ENCODE measurements at places on chromosomes 6 and 20. TPM values are rescaled to one million over a fixed set of nuclear protein-coding genes. Genes with fewer than 3 reads are reported as not detected.

The ESR1 gene
- 0.38 TPM for total RNA-seq

The SLA2 gene
- 51.5 TPM for total RNA-seq

- DNase-seq = no peak
These were observed 39.3 kb upstream of the SCGN start for GRCh38 chr6:25612666-25613065.

DNA sequence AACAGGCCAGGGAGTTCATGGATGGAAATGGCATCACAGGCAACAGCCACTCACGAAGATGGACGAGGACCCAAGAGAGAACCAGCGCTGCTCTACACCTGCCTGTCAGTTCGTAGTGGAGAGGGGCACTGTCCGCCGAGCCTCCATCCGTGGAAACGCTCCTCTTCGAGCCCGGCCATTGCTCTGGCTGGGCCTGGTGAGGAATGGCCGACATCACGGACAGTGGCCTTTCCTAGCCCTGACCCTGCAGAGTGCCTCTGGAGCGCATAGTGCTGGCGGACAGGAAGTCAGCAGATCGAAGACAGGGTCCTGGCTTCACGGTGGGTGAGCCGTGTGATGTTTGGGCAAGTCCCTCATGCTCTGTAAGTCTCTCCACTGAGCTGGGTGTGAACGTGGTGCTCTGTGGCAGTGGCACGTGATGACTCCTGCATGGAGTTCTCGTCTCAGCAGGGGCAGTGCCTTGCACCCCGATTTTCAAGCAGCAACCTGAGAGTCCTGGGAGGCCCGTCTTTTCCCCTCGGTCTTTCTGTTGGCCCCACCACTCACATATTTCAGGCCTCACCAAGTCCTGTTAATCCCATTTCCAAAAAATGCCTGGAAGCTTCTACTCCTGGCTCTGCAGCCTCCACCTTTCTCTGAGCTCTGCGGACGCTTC, 214.4 kb downstream of the ERMARD start:
- DNase-seq = no peak

- DNase-seq = no peak
These were observed 135.7 kb downstream of the EYA2 start for GRCh38 chr20:47030271-47030810.

- peak; percentile 77 for DNase-seq
These were observed 34.6 kb upstream of the NKX2-2 start for GRCh38 chr20:21548390-21549035.

- DNase-seq = no peak
These were observed 458.3 kb downstream of the MMUT start for GRCh38 chr6:49004801-49005200.

DNA sequence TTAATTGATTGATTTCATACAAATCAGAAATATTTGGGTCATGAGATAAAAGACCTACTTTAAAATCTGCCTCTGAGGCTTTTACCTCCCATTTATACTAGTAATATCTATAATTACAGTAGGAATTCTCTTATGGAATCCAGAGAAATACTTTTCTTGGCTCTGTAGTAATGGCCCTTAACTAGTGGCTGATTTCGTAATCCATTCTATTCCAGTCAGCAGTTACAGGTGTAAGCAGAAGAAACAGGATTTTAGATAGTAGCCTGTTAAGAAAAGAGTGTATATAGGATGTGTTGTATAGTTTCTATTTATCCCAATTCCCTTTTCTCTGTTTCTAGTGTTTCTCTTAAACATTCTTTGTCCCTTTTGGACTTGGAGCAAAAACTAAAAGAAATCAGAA, 21.2 kb downstream of the PEX3 start:
- no peak for DNase-seq

- peak; percentile 14 for DNase-seq
These were observed at the start of gene CST3 for GRCh38 chr20:23637282-23638221. CST3 (minus strand) TSS chr20:23637955; CDS start chr20:23637862, 93 bp downstream.

DNA sequence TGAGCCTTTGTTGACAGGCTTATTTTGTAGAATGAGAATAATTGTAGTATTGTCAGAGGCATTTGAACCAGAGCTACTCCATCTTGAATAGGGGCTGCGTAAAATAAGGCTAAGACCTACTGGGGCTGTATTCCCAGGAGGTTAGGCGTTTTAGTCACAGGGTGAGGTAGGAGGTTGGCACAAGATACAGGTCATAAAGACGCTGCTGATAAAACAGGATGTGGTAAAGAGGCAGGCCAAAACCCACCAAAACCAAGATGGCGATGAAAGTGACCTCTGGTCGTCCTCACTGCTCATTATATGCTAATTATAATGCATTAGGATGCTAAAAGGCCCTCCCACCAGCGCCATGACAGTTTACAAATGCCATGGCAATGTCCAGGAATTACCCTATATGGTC, 82.7 kb downstream of the PFDN4 start:
- peak; percentile 21 for DNase-seq

GRCh38 chr6:25297823-25298522, 18.8 kb downstream of the CARMIL1 start:
- no peak for DNase-seq

GRCh38 chr6:158565122-158565429, 5.2 kb downstream of the TMEM181 start:
- no peak for DNase-seq

DNA sequence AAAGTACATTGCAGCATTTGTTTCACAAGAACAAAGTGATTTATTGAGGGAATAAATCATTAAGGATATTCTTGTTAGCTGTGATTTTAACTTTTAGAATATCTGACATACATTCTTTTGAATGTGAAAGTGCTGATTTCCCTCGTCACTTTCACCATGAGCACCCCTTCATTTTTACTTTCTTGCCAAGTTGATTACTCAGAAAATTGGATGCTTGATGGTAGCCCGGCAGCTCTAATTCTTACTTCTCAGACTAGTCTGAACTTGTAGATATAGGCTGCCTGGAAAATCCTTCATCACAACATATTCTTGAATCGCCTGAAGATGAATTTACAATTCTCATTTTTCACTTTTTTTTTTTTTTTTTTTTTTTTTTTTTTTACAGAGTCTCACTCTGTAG, 147.1 kb upstream of the SMLR1 start:
- DNase-seq = no peak

DNA sequence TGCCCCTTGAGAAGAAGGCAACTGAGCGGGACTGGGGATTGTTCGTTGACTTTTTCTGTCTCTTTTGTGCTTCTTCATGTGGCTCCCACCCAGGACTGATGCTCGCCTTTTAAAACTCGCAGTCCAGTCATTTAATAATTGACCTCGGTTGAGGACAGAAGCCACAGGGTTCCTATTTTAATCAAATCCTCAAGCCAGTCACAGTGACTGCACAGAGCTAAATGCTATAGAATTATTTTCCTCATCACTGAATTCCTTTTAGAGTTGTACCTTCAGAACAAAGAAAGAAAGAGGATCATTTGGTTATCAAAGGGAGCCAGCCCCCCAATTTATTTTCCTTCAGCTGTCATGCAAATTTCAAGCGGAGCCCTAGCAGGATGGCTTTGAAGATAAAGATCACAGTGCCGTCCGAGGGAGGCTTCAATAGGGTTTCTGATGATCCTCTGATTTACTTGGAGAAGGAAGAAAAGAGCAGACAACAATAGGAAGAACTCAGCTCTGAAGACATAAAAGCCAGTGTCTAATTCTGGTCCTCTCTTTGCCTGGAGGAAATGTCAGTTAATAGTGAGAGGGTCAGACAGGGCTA, 186.6 kb downstream of the DOK5 start:
- DNase-seq = no peak

- DNase-seq = no peak
These were observed 99.5 kb upstream of the TMEM30A start for GRCh38 chr6:75384116-75384515.
